Fibroblast of mammary gland (primary cell): ENCODE measurements at places on chromosomes 1 and 21.
A peak's percentile ranks its signal among the peaks of the same experiment; 100 is the strongest.

DNA sequence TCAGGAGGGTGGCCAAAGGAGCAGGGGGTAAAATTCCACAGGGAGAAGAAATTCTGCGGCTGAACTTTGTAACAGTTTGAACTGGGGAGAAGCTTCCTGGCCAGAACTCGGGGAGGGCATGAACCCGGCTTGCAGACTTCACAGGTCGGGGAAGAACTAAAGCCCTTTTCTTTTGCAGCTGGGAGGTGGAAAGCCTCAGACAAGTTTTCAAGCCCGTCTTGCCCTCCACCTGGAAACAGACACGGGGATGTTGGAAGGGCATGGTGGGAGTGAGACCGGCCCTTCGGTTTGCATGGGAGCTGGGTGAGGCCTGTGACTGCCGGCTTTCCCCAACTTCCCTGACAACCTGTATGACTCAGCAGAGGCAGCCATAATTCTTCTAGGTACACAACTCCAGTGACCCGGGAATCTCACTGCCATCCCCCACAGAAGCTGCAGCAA is 11.3 kb downstream of the THEM4 start:
- DNase-seq, result no peak

GRCh38 chr1:180926164-180926981 is 13.7 kb downstream of the KIAA1614 start:
- peak; percentile 6 for DNase-seq

DNA sequence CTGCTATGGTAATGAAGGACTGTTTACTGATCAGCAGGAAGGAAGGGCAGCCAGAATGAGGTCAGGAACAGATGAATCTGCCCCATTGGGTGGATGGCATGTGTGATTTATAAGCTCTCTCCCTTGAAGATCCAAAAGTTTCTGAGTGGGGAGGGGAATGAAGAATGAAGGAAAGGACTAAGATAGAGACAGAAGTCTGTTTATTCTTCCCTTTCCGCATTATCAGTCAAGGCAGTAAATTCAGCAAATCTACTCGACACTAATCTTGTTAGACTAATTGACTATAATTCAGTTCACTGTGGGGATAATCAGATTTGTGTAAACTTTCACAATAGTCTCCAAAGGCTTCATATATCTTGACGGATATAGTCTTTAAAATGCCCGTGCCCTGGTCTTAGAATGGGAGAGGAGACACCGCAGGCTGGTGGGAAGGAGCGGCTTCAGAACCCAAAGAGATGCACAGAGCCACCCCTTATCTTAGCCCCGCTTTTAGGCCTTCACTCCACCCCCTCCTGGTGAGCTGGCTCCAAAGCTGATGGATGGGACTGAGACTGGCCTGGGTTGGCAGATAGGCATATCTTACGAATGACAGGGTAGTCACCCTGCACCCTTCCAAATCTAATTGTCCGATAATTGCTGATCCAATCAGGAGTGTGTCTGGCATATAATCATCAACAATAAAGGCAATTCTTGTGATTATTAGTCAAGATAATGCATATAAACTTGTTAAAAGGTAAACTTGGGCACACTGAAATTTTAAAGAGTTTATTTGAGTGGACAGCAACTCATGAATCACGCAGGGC is 76.0 kb upstream of the PPM1J start:
- DNase-seq, result no peak

- peak; percentile 38 for DNase-seq
These were observed 54.5 kb downstream of the ARHGEF10L start for GRCh38 chr1:17594026-17594425.

- DNase-seq, result no peak
These were observed 54.7 kb downstream of the PDE9A start for GRCh38 chr21:42708107-42708506.

GRCh38 chr1:116390195-116390594 is 17.2 kb downstream of the ATP1A1 start:
- DNase-seq, result no peak

DNA sequence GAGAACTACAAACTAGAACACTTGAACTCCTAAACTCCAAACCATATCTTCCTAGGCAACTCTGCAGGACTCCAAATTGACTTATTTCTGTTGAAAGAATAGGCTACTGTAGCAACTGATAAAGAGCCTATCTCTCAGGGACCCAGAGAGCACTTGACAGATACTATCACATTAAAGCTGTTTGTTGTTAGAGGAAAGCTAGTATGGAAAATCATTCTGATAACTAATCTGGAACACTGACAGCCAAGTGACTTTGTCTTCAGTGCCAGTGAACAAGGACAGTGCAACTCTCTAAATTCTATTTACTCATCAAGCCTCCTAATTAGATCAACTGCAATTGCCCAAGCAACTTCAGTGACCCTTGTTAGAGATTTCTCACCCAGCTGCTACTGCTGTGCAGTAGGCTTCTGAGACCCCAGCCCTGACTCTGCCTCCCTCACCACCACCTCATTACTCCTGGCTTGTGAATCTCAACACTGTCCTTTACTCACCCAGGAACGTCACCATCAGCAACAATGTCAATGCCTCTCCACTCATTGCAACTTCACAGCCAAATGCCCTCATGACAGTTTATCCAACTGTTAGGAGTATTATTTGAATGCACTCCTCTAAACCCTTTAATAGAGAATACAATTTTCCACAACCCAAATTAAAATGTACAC is 7.4 kb upstream of the RGS13 start:
- DNase-seq, result no peak

- peak; percentile 85 for DNase-seq
These were observed 153.4 kb downstream of the ZC3H11B start for GRCh38 chr1:219459351-219460080.

- no peak for DNase-seq
These were observed 17.6 kb upstream of the PEX10 start for GRCh38 chr1:2429780-2430591.
